ENCODE measurements at places on chromosomes 16 and 17.

GRCh38 chr17:77511514-77512061 is 370.8 kb downstream of the SEC14L1 start:
- no peak for DNase-seq

GRCh38 chr17:29909236-29910003 is 20.6 kb downstream of the SSH2 start:
- DNase-seq, result no peak

DNA sequence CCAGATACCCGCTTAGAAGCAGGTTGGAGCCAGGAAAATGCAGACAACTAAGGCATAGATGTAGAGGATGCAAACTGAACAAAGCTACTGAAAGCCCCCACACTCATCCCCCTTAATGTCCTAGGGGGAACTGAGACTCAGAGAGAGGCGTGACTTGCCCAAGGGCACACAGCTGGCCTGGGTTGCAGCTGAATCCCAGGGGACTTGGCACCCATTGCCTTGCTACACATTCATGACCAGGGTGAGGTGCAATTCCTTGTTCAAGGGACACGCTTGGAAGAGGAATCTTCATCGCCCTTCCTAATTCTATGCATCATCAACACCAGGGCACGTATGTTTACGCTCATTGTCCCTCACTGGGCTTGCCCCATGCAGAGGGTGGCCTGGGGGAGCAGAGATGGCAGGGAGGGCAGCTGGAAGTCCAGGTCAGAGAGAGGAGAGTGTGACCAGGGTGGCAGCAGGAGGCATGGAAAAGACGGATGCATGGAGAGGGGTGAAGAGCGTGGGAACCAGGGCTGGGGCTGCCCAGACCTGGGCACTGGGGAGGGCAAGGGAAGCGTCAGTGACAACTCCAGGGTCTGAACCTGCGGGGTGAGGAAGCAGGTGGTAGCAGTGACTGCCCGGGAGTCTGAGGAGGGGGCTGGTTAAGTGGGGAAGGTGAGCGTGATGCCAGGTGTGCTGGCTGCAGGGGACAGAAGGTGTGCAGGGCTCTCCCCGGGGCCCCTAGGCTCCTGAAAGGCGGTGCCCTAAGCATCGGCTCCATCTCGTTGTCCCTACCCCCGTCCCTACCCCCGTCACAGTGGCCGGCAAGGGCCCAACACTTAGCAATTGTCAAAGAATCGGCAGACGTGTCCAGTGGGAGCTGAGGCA is 267.1 kb upstream of the TNRC6C start:
- no peak for DNase-seq

DNA sequence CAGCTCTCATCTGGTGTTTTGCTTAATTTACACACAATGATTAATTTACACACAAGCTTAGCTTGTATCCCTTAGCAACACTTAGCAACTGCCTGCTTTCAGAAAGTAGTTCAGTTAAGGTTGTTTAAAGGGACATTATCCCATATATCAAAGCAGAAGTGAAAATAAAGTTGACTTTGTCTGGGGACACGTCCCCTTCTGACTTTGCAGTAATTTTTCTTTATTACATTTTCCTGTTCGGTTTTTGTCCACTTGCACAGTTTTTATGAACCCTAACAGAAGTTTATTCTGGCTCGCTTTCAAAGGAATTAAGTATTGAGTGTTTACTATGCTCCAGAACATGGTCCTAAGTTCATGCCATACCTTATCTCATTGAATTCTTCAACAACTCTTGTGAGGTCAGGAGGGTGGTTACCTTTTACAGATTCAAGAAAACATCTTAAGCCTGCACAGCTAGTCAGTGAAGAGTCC is 41.5 kb downstream of the ARHGAP44 start:
- no peak for DNase-seq

GRCh38 chr17:38579934-38580333 is 25.8 kb downstream of the SRCIN1 start:
- DNase-seq, result no peak

DNA sequence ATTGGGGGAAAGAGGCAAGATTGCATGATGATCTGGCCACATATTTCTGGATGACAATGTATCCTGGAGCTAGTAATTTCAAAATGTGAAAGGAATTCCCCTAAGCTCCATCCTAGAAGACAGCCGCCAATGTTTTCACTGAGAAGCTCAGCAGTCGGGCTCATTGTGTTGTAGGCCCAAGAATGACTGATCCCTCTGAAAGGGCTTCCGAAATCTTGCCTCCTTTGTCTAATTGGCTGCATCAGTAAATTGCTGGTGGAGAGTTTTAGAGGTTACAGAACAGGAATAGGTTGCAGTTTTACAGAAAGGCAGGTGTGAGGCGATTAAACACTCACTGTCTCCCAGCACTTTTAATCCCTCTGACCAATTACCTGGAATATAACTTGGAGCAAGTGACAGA is 464.1 kb upstream of the SALL1 start:
- no peak for DNase-seq

GRCh38 chr17:27759528-27759927 is 40.8 kb downstream of the NOS2 start:
- no peak for DNase-seq

GRCh38 chr17:5702951-5703510 is 118.7 kb upstream of the NLRP1 start:
- DNase-seq, result no peak

- DNase-seq, result peak; percentile 30
Observed at GRCh38 chr17:41972571-41973407, 6.2 kb downstream of the CNP start.

GRCh38 chr17:55442953-55443683 is 21.5 kb upstream of the MMD start:
- DNase-seq, result no peak

DNA sequence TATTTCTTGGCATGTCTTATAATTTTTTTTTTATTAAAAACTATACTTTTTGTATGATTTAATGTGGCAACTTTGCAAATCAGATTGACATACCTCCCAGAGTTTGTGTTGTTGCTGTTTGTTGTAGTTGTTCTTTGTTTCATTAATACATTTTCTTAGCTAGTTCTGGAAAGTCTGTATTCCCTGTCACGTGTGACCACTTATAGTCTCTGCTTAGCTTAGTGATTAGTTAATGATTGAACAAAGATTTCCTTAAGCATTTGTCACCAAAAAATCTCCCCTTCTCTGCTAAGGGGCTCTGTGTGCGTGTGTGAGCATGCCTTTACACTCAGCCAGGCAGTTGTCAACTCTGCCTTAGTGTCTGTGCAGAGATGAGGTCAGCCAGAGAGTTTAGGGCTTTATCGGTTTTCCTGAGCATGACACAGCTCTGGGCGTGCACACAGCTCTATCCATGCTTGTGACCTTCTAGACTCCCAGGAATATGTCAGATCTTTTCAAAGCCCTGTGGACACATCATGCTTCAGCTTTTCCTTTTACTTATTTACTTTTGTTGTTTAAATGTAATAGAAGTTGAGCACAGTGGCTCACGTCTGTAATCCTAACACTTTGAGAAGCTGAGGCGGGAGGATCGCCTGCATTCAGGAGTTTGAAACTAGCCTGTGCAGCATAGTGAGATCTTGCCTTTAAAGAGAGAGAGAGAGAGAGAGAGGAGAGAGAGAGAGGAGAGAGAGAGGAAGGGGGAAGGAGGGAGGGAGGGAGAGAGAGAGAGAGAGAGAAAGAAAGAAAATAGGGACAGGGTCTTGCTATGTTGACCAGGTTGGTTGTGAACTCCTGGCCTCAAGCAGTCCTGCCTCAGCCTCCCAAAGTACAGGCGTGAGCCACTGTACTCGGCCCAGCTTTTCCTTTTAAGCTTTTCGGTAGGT is 21.9 kb downstream of the DNAI2 start:
- no peak for DNase-seq

GRCh38 chr17:57091186-57091618 is 6.2 kb downstream of the AKAP1 start:
- DNase-seq, result no peak

Measured in activated B cell treated with CpG ODN at 0.5 μM for 24 hours (primary cell).